ENCODE measurements at places on chromosomes 2 and 18. TPM values are rescaled to one million over a fixed set of nuclear protein-coding genes. Genes with fewer than 3 reads are reported as not detected.

INHBB gene
- 20.0 TPM for total RNA-seq

AKAIN1 gene
- total RNA-seq = not detected

NOP58 gene
- 119 TPM for total RNA-seq

FKBP7 gene
- total RNA-seq = 9.7 TPM

AMER3 gene
- not detected for total RNA-seq

CELF4 gene
- total RNA-seq = not detected

OR6B2 gene
- total RNA-seq = not detected

SCN2A gene
- total RNA-seq = not detected

DCDC2C gene
- total RNA-seq = 0.38 TPM

SKOR2 gene
- total RNA-seq = not detected

MGAT4A gene
- 2.4 TPM for total RNA-seq

KCNF1 gene
- total RNA-seq = 47.2 TPM

SLC14A1 gene
- not detected for total RNA-seq

TFCP2L1 gene
- 14.7 TPM for total RNA-seq

DYNAP gene
- not detected for total RNA-seq

KLHL14 gene
- not detected for total RNA-seq

KLHL41 gene
- total RNA-seq = 0.50 TPM

EFHD1 gene
- total RNA-seq = 5.0 TPM

CNDP1 gene
- total RNA-seq = not detected

SLC9A4 gene
- not detected for total RNA-seq

ZNF521 gene
- total RNA-seq = not detected

SCG2 gene
- 0.98 TPM for total RNA-seq

NCKAP5 gene
- total RNA-seq = 0.90 TPM

TRAF3IP1 gene
- 13.7 TPM for total RNA-seq

FAM228A gene
- total RNA-seq = not detected

SERPINB11 gene
- total RNA-seq = not detected

APCDD1 gene
- not detected for total RNA-seq

RFX8 gene
- total RNA-seq = not detected

ASXL2 gene
- 10.0 TPM for total RNA-seq

THSD7B gene
- total RNA-seq = not detected

SLC19A3 gene
- total RNA-seq = 2.9 TPM

SAG gene
- not detected for total RNA-seq

IKZF2 gene
- 0.27 TPM for total RNA-seq

CTNNA2 gene
- 0.23 TPM for total RNA-seq

CLEC4F gene
- not detected for total RNA-seq

SLC4A1AP gene
- 29.7 TPM for total RNA-seq

VIT gene
- total RNA-seq = not detected

FN1 gene
- 192 TPM for total RNA-seq

KYNU gene
- 285 TPM for total RNA-seq

GPR35 gene
- 0.50 TPM for total RNA-seq

M1AP gene
- not detected for total RNA-seq

UPP2 gene
- not detected for total RNA-seq

RAPGEF4 gene
- 0.29 TPM for total RNA-seq

CRYBA2 gene
- total RNA-seq = not detected

STK11IP gene
- 19.3 TPM for total RNA-seq

SMYD5 gene
- 53.8 TPM for total RNA-seq

GAL3ST2 gene
- 0.42 TPM for total RNA-seq

PGAP1 gene
- 2.6 TPM for total RNA-seq

NGEF gene
- 20.3 TPM for total RNA-seq

CFAP65 gene
- 0.48 TPM for total RNA-seq

All from A549 treated with Mapracorat at 1 μM for 4 hours (cell line).